Cardiac fibroblast (primary cell): ENCODE measurements at places on chromosomes 3 and 15.

DNA sequence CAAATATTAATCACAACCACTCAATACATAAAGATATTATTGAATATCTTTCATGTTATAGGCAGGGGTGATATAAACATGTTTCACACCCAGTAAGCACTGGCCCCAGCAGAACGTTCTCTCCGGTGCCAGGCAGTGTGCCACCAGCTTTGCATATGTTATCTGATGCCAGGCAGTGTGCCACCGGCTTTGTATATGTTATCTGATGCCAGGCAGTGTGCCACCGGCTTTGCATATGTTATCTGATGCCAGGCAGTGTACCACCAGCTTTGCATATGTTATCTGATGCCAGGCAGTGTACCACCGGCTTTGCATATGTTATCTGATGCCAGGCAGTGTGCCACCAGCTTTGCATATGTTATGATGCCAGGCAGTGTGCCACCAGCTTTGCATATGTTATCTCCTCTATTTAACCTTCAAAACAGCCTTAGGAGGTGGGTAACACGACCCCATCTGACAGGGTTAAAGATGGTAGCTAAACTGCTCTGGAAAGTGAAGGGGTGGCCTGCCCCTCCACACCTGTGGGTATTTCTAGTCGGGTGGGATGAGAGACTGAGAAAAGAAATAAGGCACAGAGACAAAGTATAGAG, 6.9 kb downstream of the MUC20 start:
- no peak for DNase-seq

DNA sequence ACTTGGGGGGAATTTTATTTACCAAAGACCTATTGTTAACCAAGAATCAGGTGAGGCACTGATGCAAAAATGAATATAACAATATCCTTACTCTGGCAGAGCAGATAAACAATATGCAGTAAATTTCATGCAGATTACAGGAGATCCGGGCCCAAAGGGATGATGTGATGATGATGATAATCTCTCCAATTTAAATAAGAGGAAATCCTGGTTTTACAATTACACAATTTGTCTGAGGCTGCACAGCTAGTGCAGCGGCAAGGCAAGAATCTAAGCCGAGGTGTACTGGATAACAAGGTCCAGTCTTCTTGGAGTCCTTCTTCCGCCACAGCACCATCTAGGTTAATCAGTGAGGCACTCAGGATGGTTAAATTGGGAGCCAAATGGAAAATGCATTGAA, 2.4 kb upstream of the MESD start:
- no peak for DNase-seq

- DNase-seq: no peak
Observed at GRCh38 chr3:154864947-154865346, 215.2 kb upstream of the MME start.

DNA sequence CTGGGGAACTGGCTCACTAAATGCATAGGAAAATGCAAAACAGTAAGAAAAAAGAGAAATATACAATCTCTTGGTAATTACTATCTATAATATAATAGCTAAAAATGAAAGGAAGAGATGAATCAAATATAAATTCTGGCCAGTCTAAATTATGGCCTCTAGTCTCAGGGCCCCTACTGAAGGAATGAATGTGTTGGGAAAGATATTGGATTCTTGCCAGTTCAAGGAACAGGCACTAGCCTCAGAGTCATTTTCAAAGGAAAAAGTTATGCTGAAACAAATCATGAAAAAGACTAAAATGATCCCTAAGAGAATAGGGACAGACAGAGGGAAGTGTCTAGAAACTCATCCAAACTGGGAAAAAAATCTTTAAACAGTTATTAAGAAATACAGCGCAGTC, 62.4 kb downstream of the C3orf80 start:
- DNase-seq: peak; percentile 53

- DNase-seq: no peak
Observed at GRCh38 chr3:53174346-53175250, 13.6 kb downstream of the PRKCD start.

- no peak for DNase-seq
Observed at GRCh38 chr3:64268926-64269325, 43.7 kb upstream of the PRICKLE2 start.
